CD4-positive, alpha-beta T cell treated with Interleukin-15 for 1 hour (primary cell): ENCODE measurements at places on chromosomes 12 and 14.
A peak's percentile ranks its signal among the peaks of the same experiment; 100 is the strongest.

DNA sequence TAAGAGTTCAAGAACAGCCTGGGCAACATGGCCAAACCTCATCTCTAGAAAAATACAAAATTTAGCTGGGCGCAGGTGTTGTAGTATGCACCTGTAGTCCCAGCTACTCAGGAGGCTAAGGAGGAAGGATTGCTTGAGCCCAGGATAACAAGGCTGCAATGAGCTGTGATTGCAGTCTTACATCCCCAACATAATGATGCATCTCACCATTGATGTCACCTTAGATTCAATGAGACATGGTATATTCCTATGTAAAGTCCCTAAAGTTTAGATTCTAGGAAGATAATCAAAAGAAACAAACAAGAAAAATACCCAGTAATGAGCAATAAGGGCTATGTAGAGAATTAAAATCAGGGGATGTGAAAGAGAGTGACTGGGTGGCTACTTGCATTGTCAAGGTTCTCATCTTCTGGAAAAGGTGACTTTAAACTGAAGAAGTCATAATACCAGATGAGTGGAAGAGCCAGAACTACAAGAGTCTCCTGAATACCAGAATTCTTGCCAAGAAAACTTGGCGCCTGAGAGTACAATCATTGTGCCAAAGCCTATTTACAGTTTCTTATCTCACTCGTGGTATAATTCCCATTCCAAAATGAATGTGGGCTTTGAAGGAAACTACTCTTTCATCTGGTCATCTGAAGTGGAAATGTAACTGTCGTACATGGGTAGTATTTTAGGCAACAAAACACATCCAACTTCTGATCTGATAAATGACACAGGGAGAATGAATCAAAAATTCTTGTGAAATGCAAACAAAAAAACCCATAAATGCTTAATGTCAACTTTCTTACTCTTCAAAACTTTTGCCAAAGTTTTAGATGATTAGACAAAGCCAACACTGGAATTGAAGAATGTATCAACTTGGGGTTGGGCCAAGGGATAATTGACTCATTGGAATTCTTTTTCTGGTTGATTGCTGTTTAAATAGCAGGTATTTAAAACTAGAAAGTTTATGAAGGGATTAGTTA is 81.1 kb upstream of the ST8SIA1 start:
- no peak for DNase-seq

GRCh38 chr14:101467181-101467926 is 93.9 kb upstream of the DIO3 start:
- no peak for DNase-seq

GRCh38 chr12:115336506-115336905 is 652.5 kb upstream of the TBX3 start:
- no peak for DNase-seq

DNA sequence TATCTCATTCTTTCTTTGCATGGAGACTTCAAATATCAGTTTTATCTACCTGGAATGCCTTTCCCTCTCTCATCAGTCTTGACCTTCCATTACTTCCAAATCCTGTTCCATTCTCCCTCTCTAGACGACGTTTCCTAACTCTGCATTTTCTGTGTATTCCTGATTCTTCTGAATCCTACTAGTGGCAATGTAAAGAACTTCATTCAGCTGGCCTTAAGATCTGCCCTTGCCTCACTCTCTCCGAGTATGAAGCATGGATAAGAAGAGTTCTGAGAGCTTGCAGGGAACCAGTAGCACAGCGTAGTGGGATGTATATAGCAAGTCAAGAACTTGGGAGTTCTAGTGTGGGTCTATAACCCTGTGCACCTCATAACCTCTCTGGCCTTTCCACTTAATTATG is 68.5 kb upstream of the HOXC13 start:
- no peak for DNase-seq

DNA sequence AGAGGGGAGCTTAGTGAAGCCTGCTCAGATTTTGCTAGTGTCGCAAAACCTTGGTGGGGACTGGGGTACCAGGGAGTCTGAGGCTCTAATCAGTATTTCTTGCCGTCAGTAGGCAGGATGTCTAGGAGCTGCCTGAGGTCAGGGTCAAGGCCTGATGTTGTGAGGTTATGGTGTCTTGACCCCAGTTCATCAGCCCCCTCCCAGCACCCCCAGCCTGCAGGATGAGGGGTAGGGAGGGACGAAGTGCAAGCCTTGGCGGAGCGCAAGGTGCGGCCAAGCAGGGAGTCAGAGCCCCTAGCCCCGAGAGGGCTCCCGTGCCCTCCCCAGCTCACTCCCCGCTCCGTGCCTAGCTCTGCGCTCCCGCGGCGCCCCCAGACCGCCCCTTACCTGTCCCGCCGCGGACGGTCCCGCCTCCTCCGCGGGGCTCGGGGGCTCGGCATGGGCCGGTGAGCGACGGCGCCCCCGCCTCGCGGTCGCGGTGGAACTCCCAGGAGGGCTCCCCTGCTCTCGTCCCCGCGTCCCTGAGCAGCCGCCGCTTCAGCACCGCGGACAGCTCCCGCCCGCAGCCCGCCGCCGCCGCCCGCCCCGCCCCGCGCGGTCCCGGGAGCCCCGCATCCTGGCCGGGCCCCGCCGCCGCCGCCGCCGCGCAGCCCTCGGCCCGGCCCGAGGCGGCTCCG is 347 bp downstream of the SYNDIG1L start:
- DNase-seq, result peak; percentile 25

GRCh38 chr14:101063121-101063520 is 159.6 kb upstream of the RTL1 start:
- DNase-seq, result no peak

DNA sequence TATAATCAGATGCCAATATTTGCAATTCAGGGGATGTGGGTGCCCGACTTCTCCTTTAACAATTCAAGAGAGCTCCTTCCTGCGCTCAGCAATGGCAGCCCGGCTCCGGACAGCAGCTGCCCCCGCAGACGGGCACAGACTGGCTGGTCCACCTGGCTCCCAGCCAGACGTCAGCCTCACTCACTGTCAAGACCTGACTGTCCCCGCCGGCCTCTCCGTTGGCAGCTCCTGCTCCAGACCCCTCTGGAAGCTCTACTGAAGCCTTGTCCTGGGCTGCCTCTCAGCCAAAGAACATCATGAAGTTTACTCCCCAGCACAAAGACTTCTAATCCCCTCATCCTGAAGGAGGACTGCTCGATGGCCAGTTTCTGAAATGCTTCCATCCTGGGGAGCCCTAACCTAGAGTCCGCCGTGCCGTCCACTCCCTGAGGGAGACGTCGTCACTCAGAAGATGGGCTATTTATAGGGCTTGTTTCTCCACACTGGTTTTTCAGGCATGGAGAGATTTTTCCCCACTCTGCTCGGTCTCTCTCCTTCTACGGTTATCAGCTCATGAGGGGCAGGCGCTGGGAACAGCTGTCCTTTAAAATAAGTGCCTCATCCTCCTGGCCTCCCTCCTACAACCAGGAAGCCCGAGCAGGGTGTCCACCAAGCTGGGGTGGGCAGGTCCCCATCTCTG is 126.2 kb downstream of the RFLNA start:
- DNase-seq, result no peak

- DNase-seq, result no peak
Observed at GRCh38 chr12:19946550-19946949, 421.8 kb upstream of the PDE3A start.

- DNase-seq, result no peak
Observed at GRCh38 chr12:69366796-69367195, 7.3 kb downstream of the YEATS4 start.

- no peak for DNase-seq
Observed at GRCh38 chr14:49050822-49051221, 535.4 kb downstream of the RPS29 start.

DNA sequence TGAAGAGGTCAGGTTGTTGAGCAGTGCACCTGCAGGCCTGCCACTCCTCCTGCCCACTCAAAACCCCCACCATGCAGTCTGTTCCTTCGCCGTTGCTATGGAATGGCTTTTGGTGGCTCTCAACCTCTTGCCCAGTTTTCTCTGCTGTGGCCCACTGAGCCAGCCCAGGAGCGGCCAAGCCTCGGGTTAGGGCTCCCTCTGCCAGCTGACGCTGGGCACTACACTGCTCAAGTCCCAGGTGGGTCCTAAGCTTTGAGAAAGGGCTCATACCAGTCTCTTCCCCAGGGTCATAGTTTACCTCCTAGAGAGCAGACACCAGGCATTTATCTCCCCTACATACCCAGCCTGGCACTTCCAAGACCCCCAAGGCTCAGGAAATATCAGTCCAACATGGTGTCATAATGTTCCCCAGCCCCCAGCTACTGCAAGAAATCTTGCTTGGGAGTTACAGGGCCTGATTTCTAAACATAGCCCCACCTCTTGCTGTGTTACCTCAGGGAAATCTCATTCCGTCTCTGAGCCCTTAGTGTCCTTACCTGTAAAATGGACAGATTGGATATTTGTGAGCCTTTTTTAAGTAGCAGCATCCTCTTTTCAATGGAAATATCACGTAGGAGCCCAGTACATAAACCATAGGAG is 59.4 kb downstream of the TSPAN11 start:
- no peak for DNase-seq

DNA sequence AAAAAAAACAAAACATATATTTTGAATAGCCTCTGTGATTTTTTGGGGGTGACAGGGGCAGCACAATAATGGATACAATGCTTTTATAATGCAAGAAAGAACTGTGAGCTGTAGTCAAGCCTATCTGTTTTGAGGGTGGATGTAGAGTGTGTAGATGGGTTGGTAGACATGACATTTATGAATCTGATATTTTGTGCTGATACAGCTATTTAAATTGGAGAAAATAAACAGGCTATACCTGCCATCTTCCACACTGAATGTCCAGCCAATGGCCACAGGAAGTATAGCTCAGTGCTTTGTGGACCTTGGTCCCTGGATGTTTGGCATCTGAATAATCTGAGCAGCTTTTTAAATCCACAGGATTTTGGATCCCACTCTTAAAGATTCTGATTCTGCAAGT is 175.0 kb downstream of the NEDD1 start:
- DNase-seq, result no peak

DNA sequence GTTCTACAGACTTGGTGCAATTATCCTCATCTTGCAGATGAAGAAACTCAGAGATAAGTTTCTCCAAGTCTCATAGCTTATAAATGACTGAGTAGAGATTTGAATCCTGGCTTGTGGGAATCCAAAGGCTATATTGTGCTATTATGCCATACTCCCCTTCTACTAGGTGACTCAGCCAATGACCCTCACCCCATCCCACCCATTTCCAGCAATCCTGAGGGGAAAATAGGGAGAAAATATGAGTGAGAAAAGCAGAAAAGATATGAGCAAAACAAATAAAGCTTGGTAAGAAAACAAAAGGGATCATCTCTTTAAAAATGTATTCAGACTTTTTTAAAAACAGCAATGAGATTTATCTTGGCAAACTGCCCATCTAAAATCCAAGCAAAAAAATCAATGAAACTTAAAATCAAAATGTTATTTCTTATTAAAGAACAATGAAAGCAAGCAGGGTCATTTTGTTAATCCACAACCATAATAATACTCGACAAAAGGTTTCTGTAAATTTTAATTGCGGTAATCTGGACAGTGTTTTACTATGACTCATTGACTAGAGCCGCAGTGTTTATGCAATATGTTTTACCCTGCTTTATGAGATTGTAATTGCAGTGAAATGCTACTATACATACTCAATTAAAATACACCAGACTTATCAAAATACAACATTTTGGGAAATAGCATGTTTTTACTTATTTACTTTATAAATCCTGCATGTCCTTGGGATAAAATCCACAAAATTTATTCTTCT is 13.1 kb upstream of the LGR5 start:
- DNase-seq, result no peak

GRCh38 chr14:87251011-87251410 is 742.0 kb downstream of the GALC start:
- no peak for DNase-seq

- DNase-seq, result no peak
Observed at GRCh38 chr12:29695026-29695425, 88.7 kb downstream of the TMTC1 start.

- DNase-seq, result no peak
Observed at GRCh38 chr12:49052451-49053208, 8.0 kb downstream of the KMT2D start.

DNA sequence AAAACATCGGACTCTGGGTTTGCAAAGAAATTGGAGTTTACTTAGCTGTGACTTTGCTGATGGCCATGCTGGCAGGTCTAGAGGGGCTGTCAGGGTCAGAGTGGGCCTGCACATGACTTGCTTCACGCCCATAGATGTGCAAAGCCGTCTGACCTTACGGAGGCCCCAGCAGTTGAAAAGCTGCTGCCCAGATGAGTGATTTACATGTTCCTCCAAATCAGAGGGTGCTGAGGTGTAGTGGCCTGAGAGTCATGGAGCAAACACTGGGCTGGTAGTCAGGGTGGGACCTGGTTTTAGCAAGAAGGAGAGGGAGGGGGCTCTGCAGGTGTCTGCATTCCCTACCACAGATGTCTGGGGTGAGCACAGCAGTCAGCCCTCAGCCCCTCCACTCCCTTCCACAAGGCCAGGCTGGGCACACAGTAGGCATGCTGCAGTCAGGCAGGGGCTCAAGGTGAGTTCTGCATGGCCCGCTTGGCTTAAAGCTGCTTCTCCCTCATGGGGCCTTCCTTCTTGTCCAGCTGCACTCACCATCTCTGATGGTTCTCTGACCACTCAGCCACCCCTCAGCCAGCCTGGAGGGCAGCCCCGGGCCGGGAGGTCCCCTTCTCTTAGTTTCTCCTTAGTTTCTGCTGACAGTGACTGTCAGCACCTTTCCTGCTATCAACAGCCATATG is 34.2 kb upstream of the EML1 start:
- DNase-seq, result no peak

GRCh38 chr12:40618636-40619035 is 73.6 kb upstream of the CNTN1 start:
- DNase-seq, result no peak

- DNase-seq, result no peak
Observed at GRCh38 chr14:101454229-101454628, 107.1 kb upstream of the DIO3 start.

DNA sequence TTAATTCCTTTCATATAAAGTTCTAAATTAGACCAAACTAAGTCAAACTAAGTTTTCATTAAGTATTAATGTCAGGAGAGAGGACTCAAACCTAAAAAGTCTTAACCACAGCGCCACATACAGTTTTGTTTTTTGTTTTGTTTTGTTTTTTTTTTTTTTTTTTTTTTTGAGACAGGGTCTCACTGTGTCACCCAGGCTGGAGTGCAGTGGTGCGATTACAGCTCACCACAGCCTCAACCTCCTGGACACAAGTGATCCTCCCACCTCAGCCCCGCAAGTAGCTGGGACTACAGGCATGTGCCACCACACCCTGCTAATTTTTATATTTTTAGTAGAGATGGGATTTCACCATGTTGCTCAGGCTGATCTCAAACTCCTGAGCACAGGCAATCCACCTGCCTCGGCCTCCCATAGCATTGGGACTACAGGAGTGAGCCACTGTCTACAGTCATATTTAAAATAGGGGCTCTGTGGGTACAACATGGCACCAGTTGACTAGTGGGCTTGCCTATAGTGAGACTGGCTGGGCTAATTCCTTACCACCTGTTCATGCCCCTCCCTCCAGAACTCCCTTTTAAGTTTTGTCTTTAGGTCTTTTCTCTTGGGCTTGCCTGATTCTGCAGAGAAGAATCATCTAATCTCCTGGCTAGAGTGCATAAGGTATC is 110.2 kb downstream of the PPP2R5E start:
- no peak for DNase-seq

DNA sequence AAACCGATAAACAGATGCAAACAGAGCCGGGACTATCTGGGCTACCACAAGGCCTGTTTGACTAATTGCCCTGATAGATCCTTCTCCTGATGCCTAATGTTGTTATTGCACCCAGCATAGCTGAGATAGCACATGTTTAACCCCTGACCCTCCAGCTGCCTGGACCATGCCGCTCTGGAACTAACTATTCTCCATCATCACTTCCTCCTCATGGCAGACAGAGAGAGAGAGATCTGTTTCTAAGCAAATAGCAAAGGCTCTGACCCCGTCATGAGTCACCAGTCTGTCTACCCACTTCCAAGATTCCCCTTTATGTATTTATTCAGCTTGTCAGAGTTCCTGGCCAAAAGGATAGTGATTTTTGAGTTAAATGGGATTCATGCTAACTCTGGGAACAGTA is 58.2 kb upstream of the FLRT2 start:
- no peak for DNase-seq
